ENCODE measurements at places on chromosomes 4 and X.
A peak's percentile ranks its signal among the peaks of the same experiment; 100 is the strongest.

DNA sequence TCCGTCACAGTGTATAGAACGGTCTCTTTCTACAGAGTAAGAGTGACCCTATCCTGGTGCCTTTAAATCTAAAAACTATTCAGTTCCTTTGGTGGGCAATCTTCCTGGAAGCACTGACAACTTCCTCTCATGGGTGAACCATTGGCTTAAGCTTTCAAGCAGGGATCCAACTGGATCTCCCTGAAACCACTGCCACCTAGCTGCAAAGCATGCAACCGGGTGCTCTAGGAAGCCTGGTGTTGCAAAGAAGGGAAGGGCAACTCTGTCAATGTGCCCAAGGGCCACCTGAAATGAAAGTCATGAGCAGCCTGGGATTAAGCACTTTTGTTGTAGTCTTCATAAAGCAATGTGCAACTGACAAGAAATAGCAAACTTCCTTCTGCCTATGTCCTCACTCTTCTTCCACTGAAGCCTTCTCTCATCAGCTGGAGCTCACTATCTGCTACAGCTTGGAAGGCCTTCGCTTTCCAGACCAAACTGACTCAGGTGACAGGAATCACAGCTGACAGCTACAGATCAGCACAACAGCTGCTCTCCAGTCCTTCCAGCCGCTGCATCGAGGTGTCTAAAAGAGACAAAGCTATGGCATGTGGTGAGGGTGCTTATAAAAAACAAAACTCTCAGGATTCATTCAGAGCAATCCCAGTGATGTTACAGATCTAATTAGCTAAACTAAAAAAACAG is 46.1 kb downstream of the SETD7 start:
- no peak for DNase-seq

DNA sequence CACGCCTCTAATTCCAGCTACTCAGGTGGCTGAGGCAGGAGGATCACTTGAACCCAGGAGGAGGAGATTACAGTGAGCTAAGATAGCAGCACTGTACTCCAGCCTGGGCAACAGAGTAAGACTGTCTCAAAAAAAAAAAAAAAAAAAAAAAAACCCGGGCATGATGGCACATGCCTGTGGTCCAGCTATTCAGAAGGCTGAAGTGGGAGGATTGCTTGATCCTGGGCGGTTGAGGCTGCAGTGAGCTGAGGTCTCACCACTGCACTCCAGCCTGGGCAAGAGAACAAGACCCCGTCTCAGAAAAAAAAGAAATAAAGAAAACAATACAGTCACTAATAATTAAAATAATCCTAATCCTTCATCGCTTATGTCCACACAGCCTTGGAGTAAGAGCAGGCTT is 68.1 kb downstream of the APBB2 start:
- DNase-seq, result no peak

DNA sequence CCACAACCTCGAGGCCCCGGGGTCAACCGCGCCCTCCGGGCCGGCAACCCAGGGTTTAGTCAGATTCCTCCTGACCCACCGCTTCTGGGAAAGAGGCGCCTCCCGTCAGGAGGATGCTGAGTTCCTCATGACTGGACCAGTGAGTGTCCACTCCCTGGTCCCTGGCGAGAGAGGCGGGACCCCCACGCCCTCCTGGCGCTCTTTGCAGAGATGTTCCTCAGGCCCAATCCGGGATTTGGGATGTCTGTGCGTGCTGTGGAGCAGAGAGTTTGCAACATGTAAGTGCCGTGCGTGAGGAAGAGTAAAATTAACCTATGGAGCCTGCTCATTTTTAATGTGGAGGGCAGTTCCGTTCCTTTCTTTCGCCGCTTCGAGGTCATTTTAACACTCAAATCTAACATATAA is 824 bp upstream of the UGDH start:
- peak; percentile 55 for DNase-seq

DNA sequence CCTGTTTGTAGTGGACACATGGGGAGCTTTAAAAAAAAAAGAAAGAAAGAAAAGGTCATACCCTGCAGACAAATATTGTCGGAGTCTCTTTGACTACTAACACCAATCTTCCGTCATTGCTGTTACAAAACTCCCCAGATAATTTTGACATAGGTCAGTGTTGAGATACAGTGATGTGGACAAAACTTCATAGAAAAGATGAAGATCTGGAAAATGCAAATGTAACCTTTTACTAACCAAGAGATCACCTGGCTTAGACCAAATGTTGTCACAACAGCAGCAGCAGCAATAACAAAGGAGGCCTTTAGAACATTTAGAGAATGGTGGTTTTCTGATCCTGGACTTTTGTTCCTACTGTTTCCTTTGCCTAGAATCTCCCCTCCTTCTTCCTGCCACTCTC is 8.1 kb upstream of the COMMD8 start:
- DNase-seq, result no peak

DNA sequence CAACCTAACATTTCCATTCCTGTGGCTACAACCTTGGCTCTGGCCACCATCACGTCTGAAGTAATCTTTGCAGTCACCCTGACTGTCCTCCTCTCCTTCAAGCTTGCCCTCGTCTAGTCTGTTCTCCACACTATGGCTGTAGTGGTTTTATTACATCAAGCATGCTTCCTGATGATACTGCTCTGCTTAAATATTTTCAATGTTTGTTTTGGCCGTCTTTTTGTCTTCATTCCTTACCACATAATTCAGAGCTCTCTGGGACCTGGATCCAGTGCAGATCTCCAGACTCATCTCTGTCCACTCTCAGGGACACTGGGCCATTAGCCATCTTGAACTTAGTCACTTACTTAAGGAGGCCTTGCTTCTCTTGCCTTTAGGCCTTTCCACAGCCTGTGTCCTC is 27.7 kb upstream of the FREM3 start:
- peak; percentile 4 for DNase-seq

DNA sequence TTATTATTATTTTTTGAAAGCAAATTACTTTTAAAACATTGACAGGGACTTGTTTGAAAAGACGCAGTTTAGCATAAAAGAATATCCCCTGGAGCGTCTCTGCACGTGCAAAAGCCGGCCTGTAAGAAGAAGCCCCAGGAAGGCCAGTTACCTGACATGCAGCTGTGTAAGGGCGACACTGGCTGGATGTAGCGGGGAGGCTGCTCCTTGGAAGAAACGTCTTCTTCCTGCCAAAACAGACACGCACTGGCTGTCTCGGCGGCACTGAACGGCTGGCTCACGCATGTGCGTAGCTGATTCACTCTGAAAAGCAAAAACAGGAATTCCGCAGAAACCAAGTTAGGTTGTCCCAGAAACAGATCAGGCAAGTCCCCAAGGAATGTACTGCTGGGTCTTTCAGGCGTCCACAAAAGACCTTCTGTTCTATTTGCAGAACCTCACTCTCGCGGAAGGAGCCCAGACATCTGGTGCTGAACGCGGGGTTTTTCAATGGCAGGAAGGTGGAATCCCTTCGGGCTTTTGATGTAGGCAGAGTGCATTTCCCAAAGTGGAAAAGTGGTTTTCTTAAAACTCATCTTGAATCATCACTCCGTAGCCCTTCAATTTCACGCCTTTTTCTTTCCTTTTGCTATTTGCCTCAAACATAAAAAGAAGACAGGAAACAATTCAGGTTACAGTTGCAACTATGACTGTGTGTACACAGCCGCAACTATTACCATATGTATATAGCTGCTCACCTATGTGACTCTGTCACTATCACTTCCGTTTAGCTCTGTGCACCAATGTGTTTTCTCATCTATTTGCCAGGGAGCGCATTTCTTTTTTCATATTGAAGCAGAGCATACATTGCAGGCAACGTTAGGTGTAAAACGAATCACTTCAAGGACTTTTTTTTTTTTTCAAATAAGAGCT is 38.1 kb upstream of the ARSH start:
- peak; percentile 17 for DNase-seq

GRCh38 chr4:3830774-3831528 is 64.8 kb downstream of the ADRA2C start:
- DNase-seq, result no peak

DNA sequence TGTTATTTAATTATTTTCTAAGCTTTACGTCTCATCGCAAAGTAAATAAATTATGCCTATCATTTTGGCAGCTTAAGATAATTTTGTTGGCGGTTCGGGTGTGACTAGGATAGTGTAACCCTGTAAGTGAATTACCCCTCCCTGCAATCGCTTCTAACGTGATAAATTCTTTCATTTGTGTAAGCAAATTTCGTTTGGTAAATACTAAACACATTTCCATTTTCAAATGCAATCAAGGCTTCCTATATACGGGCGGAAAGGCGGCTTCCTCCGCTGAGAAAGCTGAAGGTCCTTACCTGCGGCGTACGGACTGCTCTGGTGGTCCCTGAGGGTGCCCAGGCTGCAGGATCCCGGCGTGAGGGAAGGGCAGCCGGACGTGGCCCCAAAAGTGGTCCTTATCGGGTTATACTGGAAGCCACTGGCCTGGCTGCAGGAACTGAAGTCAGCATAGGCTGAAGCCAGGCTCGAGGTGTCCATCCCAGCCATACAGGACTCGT is 403 bp downstream of the PHOX2B start:
- DNase-seq, result no peak

- no peak for DNase-seq
Measured at GRCh38 chrX:42664680-42665079, 113.3 kb downstream of the PPP1R2C start.

GRCh38 chr4:127781300-127782024 is 660 bp upstream of the HSPA4L start:
- no peak for DNase-seq

GRCh38 chrX:17606231-17606630 is 131.1 kb upstream of the SCML1 start:
- DNase-seq, result no peak

DNA sequence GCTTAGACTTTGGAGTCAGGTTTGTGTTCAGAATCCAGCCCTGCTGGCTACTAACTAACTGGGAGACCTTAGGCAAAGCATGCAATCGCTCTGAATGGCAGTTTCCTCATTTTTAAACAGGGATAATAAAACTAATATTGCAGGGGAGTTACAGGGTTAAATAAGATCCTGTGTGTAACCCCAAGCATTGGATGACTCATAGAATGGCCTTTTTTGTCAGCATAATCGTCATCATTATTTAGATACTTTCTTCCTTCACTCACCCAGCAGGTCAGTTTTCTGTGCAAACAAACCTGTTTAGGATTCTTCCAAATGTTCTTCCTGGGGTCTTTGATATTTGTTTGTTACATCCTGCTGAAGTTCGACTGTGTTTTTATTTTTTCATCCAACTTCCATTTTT is 208.2 kb downstream of the EVC2 start:
- DNase-seq, result no peak

GRCh38 chr4:87516683-87517082 is 12.5 kb downstream of the SPARCL1 start:
- DNase-seq, result no peak

GRCh38 chr4:20629186-20630106 is 70.8 kb upstream of the PACRGL start:
- DNase-seq, result no peak

GRCh38 chrX:133516686-133517085 is 101.4 kb upstream of the GPC4 start:
- DNase-seq, result no peak

GRCh38 chr4:142741995-142742394 is 104.1 kb downstream of the INPP4B start:
- no peak for DNase-seq

All from smooth muscle cell of the brain vasculature (primary cell).